ENCODE measurements at places on chromosomes 16 and 17.

DNA sequence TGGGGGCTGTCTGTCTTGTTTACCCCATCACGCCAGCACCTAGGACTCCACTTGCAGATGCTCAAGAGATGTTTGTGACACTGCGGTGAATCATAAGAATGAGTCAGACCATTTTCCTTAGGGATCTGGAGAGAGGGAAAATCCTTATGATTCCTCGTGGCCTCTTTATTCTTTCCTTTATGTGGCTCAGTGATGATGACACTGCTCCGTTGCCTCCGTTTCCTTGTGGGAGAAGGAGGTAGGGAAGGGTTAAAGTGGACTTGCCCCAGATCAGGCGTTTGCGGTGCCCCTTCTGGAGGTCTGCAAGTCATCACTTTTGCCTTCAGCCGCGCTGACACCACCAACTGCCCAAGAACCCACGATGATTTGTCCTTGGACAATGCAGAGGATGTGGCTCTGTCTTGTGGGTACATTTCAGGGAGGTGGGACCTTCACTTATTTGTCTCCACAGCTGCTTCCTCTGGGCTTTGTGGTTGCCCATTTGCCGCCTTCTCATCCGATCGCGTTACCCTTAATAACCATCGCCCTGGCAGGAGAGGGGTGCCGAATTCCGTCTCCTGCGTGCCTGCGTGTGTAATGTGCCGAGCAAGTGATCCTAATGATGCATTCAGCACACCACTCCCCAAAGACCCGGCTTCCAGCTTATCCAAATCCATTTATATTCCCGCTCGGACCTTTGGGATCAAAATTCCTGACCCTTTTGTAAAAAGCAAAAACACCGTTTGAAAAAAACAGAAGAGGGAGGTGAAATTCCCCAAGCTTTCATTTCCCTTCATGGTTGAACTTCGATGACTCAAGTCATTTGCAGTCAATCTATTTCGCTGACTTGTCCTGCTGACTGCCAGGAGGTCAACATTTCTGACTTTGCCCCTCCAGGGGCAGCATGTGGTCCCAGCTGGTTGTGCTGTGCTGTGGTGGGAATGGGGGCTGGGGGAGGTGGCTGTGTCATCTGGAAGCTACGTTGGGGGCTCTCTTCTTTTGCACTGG is 87.2 kb upstream of the IRX3 start:
- DNase-seq: peak; percentile 3

DNA sequence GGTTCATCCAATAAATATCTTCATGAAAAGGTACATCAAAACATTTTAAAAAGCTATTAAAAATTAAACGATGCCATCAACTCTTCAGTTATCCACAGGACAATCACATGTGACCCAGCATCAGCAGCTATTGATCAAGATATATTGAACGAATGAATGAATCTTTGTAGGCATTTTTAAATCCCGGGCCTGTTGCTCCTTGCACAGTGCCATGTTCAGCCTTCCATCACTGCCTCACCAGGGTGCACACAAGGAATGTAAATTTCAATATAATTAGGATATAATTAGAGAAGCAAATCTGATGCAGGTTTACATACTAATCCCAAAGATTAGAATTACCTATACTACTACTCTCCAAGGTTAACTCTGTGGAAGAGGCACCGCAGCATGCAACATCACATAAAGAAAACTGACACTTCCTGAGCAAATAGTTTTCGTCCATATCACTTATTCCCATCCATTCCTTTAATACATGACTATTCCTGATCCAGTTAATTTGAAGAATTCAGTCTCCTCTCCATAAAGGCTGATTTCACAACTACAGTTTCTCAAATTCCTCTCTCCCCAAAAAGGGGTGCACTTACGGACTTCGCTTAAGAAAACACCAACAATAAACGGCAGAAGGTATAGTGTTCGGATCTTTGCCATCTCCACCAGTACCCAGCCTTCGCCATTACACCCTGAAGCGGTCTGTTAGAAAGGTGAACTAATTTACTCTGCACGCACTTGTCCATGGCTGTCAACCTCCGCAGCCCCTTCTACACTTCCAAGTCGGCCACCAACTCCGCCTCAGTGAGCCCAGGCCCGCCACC is 938 bp downstream of the NCOR1 start:
- peak; percentile 31 for DNase-seq

DNA sequence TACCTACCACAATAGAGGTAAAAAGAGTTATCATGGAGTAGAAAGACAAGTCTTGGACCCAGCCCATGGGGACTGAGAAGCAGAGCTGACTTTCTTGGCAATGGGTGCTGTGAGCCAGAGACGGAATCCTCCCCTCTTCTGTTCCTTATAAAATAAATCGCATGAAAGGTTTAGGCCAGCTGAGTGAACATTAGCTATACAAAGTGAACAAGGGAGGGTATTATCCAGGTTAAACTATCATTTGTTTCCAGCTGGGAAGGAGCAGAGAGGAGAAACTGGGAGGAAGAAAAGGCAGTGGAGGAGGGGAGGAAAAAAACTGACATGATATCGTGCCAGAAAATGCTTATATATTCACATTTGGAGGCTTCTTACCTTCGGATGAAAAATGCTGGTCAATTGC is 13.3 kb upstream of the PAFAH1B1 start:
- DNase-seq: no peak

DNA sequence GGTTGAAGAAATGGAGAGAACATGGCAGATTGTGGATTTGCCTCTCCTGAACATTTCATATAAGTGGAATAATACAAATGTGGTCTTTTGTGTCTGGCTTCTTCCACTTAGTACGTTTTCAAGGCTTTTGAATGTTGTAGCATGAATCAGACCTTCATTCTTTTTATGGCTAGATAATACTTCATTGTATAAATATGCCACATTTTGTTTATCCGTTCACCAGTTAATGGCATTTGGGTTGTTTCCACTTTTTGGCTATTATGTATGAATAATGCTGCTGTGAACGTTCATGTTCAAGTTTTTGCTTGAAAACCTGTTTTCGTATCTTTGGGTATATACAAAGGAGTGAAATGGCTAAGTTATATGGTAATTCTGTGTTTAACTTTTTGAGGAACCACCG is 130.4 kb downstream of the TANC2 start:
- DNase-seq: no peak

DNA sequence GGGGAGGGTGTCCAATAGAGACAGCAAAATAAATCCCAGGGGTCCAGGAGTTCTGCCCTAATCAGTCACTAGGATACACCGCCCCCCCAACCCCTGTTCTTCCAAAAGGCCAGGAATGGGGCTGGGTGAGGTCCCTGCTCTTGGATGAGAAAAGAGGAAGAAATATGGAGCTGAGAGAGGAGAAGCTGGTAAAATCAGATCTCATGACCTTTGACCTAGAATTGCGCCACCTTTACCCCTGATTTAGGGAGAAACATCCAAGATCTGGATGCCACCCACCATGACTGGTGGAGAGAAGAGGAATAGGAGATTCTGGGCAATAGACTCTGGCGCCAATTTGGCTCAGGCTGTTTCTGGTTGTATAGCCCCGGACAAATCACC is 707 bp upstream of the CACNB1 start:
- no peak for DNase-seq

DNA sequence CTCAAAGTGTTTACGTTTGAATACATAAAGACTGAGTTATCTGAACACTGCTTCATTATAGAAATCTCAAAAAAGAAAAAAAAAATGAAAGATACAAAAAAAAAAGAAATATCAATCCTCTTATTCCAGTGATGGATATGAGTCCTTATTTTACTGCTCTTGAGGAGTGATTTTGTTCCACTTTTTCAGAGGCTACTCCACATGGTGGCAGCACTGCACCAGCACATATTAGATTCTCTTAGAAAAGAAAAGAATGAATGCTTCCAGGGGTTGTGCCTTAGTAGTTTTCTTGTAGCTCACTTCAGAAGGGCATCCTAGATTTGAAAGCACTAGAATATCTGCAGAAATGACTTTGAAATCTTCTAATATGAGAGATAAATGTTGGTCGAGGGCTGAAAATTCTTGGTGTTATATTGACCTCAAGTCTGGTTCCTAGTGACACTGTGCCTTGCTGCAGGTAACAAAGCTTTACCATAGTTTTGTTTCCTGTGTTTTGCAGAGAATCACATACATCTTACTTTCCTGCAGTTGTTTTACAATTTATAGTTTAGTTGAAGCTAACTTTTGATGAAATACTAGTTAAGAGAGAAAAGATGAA is 25.9 kb downstream of the AP2B1 start:
- DNase-seq: peak; percentile 23

GRCh38 chr17:47719411-47720152 is 13.5 kb upstream of the TBX21 start:
- DNase-seq: peak; percentile 95

GRCh38 chr16:12971241-12971640 is 69.8 kb downstream of the SHISA9 start:
- DNase-seq: no peak

DNA sequence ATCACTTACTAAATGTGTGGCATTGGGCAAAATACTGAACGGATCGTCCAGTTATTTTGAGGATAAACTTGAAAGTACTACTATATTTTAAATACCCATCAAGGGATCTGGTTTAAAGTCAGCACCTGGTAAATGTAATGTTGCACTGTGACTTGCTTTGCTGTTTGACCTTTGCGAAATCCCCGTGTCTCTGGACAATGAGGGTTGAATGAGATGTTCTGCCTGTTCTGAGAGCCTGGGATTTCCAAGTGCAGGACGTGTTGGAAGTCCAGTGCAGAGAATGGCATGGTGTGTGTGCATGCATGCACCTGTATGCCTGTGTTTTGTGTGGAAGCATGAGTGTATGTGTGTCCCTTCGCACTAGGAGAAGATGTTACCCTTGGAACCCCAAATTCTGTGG is 106.6 kb downstream of the N4BP1 start:
- DNase-seq: no peak

DNA sequence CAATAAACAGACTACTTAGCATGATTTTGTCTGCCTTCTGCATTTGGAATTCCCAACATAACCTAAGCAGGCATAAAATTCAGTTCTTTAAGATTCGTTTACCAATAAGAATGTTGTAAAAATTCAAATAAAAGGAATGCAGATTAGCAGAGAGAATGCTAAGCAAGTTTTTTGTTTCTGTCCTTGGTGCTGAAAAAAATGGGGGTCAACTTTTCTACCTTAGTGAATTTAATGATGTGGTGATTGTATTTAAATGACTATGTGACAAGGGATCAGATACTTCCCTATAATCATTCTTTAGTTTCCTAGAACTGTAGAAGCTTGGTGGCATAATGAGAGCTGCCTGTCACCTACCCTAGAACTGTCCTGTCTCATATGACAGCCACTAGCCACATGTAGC is 159.5 kb downstream of the RBFOX1 start:
- no peak for DNase-seq

- no peak for DNase-seq
These were observed 235.2 kb upstream of the TNRC6C start for GRCh38 chr17:77723071-77723908.

DNA sequence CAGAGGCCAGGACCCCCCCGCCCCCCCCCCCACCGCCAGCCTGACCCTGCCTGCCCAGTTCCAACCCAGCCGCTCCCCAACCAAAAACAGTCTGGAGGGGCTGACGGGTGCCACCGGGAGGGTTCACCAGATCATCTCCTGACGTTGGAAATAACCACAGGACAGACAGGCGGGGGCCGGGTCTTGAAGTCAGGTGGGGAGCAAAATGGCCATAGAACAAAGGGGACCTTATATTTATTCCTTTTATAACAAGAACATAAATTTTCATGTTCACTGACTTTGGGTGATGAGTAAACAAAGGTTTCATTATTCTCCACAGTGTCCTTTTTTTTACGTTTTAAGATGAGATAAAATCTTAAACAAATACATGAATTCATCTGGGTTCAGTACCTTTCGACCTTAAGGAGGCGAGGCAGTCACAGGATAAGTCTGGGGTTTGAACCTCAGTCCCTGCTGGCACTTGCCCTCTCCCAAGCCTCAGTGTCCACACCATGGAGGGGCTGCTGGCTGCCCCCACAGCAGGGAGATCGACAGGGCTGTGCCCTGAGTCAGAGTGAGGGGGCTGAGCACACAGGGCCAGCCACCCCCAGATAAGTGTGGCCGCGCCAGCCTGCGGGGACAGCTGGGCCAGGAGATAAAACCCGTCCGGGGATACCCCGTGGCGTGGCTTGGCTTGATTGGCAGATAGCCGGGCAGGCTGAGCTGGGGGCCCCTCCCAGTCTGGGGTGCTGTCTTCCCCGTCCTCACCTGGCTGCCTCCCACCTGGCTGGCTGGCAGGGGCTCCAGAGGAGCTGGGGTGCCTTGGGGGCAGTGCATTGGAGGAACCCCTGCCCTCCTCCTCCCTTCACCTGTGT is 15.0 kb downstream of the SLC7A5 start:
- DNase-seq: no peak

- no peak for DNase-seq
These were observed 84.1 kb downstream of the IRF8 start for GRCh38 chr16:85983064-85983463.

GRCh38 chr16:58177353-58177710 is 20.6 kb downstream of the CSNK2A2 start:
- no peak for DNase-seq

DNA sequence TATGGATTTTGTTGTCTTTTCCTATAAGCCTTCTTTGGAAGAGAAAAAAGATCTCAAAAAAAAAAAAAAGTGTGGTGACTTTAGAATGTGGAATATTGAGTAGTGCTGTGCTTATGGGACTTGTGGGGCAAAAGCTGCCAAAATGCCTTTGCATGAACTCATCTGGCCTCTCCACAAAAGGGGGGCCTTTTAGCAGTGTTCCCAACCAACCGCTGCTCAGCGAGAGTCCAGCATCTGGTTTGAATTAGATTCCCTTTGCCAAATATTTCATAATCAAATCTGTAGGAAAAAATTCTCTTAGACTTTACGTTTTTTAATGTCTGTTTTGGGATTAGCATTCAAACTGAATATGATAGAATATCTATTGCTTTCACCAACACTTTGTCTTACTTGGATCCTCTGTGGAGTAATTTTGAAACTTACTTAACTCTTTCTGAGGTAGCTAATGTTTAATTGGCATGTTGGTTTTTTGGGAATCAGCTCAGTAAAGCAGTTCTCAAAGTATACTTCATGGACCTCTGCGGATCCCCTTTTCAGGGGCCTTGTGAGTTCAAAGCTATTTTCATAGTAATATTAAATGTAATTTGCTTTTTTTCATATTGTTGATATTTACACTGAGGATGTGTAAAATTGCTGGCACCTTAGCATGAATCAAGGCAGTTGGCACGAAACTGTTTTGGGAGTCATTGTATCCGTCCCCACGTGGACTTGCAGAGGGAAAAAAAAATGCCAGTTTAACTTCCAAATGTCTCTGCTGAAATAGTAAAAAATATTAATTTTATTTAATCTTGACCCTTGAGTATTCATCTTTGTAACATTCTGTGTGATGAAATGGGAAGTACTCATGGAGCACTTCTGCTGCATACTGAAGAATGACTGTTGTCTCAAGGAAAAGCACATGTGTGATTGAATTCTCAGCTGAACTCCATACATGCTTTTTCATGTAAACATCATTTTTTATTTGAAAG is 34.7 kb upstream of the VPS4A start:
- DNase-seq: no peak

GRCh38 chr17:18959845-18960240 is 7.9 kb downstream of the SLC5A10 start:
- no peak for DNase-seq
